ENCODE measurements at places on chromosomes 2 and 18.

GRCh38 chr2:232376713-232377112, 1.8 kb upstream of the ALPP start:
- no peak for DNase-seq

GRCh38 chr2:122210898-122211856, 455.7 kb downstream of the TSN start:
- DNase-seq = no peak

GRCh38 chr2:240948086-240948485, 42.0 kb downstream of the CROCC2 start:
- DNase-seq = no peak

- DNase-seq = peak; percentile 38
These were observed 213.3 kb upstream of the HNRNPA3 start for GRCh38 chr2:176999301-176999700.

- no peak for DNase-seq
These were observed 47.4 kb downstream of the ZNF385B start for GRCh38 chr2:179814050-179814449.

- DNase-seq = no peak
These were observed 136.0 kb upstream of the SIX2 start for GRCh38 chr2:45145073-45145899.
